ENCODE measurements at places on chromosomes 7 and 10.

GRCh38 chr7:6553448-6554044 is 2.3 kb upstream of the GRID2IP start:
- no peak for DNase-seq

- DNase-seq = no peak
Measured at GRCh38 chr7:42127232-42127622, 109.8 kb downstream of the GLI3 start.

- DNase-seq = peak; percentile 12
Measured at GRCh38 chr7:102236592-102237287, 49.9 kb upstream of the SH2B2 start.

DNA sequence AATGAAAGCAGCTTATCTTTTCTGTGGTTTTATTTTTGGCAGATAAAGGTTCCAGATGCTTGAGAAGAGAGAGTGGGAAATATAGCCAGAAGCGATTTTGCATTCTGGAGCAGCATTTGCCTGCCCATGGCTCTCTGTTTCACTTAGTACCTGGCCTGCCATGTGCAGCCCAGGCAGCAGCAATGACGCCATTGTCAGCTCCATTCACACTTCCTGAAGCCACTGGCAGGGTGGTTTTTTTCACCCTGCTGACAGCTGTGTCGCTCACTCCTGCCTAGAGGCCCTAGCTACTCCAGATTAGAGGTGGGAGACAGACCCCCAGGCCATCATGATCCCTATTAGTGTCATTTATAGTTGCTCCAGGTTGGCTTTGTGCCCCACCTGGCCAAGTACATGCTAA is 30.1 kb upstream of the NEUROD6 start:
- no peak for DNase-seq

- no peak for DNase-seq
Measured at GRCh38 chr7:134731616-134732015, 47.8 kb upstream of the CALD1 start.

GRCh38 chr7:100022621-100023020 is 7.2 kb downstream of the ZKSCAN1 start:
- no peak for DNase-seq

DNA sequence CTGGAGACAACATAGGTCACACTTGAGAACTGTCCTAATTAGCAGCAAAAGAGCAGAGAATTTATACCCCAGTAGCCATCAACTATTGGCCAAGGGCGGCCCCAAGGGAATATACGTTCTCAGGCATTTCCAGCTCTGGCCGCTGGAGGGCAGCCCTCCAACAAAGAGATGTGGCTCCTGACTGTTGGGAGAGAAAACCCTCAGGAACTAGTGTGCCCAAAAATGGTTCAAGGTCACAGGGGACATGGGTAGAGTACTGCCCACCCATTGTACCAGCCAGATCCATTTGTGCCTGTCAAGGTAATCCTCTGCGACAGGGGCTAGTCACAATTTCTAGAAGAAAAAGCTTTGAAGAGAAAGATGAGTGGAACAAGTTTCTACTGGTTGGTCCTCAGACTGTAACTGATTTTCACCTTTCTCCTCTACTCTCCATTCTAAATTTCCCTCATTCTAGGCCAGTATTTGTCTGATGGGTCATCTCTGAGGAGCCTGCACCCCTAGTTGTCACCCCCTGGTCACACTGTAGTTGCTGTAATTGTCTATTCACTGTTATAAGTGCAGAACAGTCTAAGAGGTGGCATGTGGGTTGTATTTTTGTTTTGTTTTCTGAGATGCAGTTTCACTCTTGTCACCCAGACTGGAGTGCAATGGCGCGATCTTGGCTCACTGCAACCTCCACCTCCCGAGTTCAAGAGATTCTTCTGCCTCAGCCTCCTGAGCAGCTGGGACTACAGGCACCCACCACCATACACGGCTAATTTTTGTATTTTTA is 14.7 kb upstream of the C7orf33 start:
- peak; percentile 36 for DNase-seq

GRCh38 chr7:157684909-157685429 is 348.2 kb downstream of the DNAJB6 start:
- no peak for DNase-seq

GRCh38 chr10:58943256-58943890 is 233.1 kb upstream of the PHYHIPL start:
- DNase-seq = no peak

DNA sequence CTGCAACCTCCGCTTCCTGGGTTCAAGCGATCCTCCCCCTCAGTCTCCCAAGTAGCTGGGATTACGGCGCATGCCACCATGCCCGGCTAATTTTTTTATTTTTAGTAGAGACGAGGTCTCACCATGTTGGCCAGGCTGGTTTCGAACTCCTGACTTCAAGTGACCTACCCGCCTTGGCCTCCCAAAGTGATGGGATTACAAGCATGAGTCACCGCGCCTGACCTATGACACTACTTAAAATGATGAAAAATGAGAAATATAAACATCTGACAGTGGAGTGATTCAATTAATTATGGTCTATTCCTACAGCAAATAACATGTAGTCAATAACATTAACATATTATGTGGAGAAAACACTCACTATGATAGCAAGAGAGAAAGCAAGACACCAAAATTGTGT is 2.2 kb downstream of the BRAT1 start:
- DNase-seq = no peak

DNA sequence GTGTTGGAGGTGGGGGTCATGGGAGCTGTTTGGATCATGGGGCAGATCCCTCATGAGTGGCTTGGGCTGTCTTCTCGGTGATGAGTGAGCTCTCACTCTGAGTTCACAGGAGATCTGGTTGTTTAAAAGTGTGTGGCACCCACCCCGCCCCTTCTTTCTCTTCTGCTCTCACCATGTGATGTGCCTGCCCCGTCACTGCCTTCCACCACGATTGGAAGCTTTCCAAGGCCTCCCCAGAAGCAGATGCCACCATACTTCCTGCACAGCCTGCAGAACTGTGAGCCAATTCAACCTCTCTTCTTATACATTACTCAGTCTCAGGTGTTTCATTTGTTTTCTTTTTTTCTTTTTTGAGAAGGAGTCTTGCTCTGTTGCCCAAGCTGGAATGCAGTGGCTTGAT is 170.0 kb downstream of the PTPN20 start:
- no peak for DNase-seq

GRCh38 chr7:142616842-142617241 is 132.4 kb upstream of the PRSS1 start:
- no peak for DNase-seq

GRCh38 chr7:158409816-158410330 is 177.8 kb downstream of the PTPRN2 start:
- DNase-seq = no peak

DNA sequence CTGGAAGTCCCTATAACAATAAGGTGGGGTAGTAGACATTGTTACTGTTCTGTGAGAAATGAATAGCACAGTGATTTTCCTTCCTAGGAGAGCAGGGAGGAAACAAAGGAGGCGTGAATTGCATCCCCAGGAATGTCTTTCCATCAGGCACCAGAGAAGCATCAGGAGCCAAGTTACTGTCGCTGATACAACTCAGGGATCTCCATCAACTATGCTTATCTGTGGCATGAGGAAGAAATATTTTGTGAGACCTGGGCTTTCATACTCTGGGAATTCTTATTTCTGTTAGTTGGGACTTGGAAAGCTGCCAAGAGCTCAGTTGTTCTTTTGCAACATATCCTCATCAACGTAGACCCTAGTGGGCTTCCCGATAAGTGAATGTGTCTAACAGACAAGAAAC is 622.3 kb downstream of the SUGCT start:
- no peak for DNase-seq

GRCh38 chr7:98250789-98251188 is 1.2 kb downstream of the TECPR1 start:
- no peak for DNase-seq

DNA sequence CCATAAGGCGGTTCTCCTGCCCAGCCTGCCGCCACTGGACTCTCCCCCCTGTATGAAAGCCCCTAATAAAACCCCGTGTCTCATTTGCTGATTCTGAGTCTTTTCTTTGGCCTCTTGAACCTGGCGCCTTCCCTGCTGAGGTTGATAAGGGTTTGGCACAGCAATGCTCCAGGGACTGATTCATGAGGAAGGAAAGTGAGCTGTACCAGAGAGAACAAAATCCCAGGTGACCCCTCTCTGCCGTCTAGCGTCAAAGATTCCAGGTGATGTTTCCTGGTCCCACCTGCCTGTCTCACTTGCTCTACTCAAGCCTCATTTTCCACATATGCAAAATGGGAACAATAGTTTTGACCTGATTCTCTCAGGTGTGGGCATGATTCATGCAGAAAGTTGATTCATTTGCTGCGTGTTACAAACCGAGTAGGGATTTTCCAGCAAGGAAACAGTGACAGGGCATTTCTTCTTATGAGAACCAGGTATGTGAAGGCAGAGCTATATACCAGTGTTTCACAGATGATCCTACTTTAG is 730.6 kb upstream of the IGFBP3 start:
- DNase-seq = no peak

DNA sequence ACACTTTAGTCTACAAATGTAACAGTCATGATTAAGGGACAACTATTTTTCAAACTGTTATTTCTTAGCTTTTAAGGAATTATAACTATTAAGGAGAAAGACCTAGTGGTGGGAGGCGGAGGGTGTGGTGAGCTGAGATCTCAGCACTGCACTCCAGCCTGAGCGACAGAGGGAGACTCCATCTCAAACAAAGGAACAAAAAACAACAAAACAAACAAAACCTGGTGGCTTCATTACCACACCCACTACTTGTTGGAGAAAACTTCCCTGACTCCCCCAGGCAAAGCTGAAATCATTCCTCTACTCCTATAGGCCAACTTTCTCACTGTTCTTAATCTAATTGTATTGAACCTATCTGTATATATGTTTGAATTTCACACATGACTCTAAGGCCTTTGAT is 3.2 kb downstream of the POLR1F start:
- DNase-seq = no peak

DNA sequence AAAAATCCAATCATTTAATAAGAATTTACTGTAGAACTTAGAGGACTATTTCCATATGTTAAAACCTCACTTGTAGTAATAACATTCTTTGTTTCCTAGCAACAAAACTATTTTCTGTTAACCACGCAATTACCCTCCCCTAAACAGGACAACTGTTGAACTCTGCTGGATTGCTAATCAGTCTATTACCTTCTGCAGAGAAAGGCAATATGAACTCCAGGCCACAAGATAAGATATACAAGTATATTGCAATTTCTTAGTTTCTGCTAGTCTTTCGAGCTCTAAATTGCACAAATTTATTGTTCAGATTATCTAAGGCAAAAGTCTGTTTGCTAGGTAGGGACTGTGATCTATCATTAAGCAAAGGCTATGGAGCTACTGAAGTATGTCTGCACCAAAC is 920.1 kb upstream of the LRRN3 start:
- no peak for DNase-seq

DNA sequence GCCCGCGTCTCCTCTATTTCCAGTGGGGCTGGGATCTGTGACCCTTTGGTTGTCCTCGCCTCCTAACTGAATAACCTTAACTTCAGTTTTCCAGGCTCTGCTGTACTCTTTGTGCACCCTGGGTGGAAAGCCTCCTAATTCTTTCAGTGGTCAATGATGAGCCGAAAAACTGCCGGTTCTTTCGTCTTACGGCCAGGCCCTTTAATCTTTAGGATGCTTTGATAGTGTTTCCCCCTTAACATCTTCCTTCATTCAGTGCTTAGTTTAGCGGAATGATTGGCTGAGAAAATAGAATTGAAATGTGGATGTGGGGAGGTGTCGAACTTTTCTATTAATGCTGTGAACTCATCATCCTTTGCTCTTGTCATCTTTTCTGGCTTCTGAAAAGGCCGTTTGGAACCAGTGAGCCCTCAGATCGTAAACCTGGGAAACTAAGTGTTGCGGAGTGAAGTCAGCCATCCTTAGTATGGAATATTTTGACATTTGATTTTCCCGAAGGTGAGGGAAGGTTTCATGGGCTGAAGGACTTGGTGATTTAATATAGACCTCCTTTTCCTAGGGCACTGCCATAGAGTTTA is 847 bp downstream of the GARS1 start:
- no peak for DNase-seq

GRCh38 chr10:85600026-85600743 is 766.4 kb downstream of the GRID1 start:
- DNase-seq = no peak

- no peak for DNase-seq
Measured at GRCh38 chr10:46077731-46078413, 31.8 kb upstream of the MSMB start.

DNA sequence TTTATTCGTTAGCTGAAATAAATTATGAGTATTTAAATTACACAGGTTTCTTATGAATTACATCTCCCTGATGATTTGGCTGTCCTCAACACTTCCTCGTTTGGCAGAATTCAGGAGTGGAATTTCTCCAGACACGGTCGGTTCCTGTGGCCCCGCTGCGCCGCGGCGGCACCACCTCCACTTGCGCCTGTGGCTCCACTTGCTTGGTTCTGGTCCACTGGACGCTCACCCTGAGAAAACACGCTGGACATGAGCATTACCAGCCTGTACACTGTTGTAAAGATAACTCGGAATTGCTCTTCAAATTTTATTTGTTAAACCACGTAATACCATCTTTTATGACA is 85.3 kb downstream of the ZNF33B start:
- no peak for DNase-seq

GRCh38 chr10:23046027-23046426 is 49.4 kb upstream of the MSRB2 start:
- DNase-seq = no peak

DNA sequence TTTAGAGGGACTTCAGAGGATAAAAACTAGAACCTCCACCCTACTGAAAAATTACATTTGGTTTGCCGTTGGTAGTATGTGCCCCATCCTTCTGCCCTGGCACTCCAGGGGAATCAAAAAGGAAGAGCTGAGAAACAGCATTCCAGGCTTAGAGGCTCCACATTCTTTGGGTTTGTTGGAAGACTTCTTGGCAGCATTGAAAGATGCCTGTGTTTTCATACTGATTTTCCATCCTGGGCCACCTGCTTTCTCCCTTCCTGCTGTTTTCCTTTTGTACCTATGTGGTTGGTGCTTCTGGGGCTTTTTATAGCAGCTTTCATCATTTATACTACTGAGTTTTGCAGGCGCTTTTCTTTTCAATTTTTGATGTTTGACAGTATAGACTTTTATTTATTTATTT is 61.7 kb downstream of the AUTS2 start:
- peak; percentile 65 for DNase-seq

- DNase-seq = no peak
Measured at GRCh38 chr10:70493660-70494234, 15.2 kb downstream of the PALD1 start.

GRCh38 chr7:155729847-155730246 is 82.4 kb downstream of the SHH start:
- peak; percentile 31 for DNase-seq

GRCh38 chr10:5981529-5981928 is 4.2 kb upstream of the IL15RA start:
- no peak for DNase-seq

DNA sequence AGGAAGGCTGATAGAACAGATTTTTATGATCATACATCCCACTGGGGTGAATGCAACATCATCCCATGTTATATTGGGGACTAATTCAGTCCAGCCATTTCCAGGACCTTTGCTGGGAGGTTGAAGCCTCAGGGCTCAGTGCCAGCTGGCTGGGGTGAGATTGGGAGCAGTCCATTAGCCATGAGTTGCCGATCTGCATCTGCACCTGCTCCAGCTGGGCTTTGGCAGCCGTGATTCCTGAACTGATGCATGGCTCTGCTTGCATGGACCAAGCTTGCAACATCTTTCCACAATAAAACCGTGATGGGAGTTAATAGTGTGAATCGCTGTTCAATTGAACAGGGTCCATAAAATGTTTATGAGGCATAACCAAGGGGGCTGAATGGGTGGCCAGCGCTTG is 346.9 kb downstream of the TYW1 start:
- no peak for DNase-seq
